A549 treated with RU486 at 1 μM for 4 hours (cell line): ENCODE measurements at places on chromosomes 5 and 9. TPM values are rescaled to one million over a fixed set of nuclear protein-coding genes. Genes with fewer than 3 reads are reported as not detected.

The PCDHB13 gene
- total RNA-seq: 0.06 to 0.12 TPM (median 0.09 TPM) in 5 replicates

The ANKRD31 gene
- 0.05 to 0.07 TPM (median 0.06 TPM) in 4 of 5 replicates, not detected in the other for total RNA-seq

The LHFPL2 gene
- 39.0 to 60.7 TPM (median 56.2 TPM) in 5 replicates for total RNA-seq

The BHMT2 gene
- total RNA-seq: 0.15 TPM in 1 of 5 replicates, not detected in the others

The DIPK1B gene
- 7.3 to 11.1 TPM (median 8.6 TPM) in 5 replicates for total RNA-seq

The FAM240B gene
- not detected in 5 replicates for total RNA-seq

The NIM1K gene
- 0.08 to 0.30 TPM (median 0.25 TPM) in 5 replicates for total RNA-seq

The SLC34A3 gene
- 0.07 to 0.08 TPM (median 0.07 TPM) in 3 of 5 replicates, not detected in the others for total RNA-seq

The DOK3 gene
- total RNA-seq: 3.0 to 5.6 TPM (median 4.3 TPM) in 5 replicates

The CKMT2 gene
- total RNA-seq: not detected in 5 replicates

The LCN9 gene
- not detected in 5 replicates for total RNA-seq

The FOXD1 gene
- total RNA-seq: 13.0 to 22.7 TPM (median 21.2 TPM) in 5 replicates

The RMI1 gene
- 4.5 to 12.9 TPM (median 10.9 TPM) in 5 replicates for total RNA-seq

The PRLR gene
- 0.01 to 0.29 TPM (median 0.14 TPM) in 4 of 5 replicates, not detected in the other for total RNA-seq

The NMUR2 gene
- 0.08 to 0.14 TPM in 2 of 5 replicates, not detected in the others for total RNA-seq

The SPATA31A6 gene
- not detected in 5 replicates for total RNA-seq

The PURA gene
- 4.9 to 7.6 TPM (median 5.9 TPM) in 5 replicates for total RNA-seq

The LCN1 gene
- total RNA-seq: not detected in 5 replicates

The PCDHGA12 gene
- 0.02 to 0.05 TPM in 2 of 5 replicates, not detected in the others for total RNA-seq

The UTP15 gene
- total RNA-seq: 15.6 to 25.1 TPM (median 20.7 TPM) in 5 replicates

The GFPT2 gene
- 45.0 to 58.8 TPM (median 54.6 TPM) in 5 replicates for total RNA-seq

The C5orf58 gene
- total RNA-seq: not detected in 5 replicates

The XPA gene
- total RNA-seq: 11.3 to 17.4 TPM (median 13.6 TPM) in 5 replicates

The HTR4 gene
- not detected in 5 replicates for total RNA-seq
